Activated naive CD4-positive, alpha-beta T cell (primary cell): ENCODE measurements at places on chromosomes 7 and 10.
A peak's percentile ranks its signal among the peaks of the same experiment; 100 is the strongest.

- no peak for DNase-seq
These were observed 232.6 kb upstream of the FERD3L start for GRCh38 chr7:19377611-19378344.

GRCh38 chr7:25124465-25125136, 459 bp downstream of the CYCS start:
- DNase-seq, result no peak

GRCh38 chr10:89659143-89660131, 14.4 kb upstream of the PANK1 start:
- no peak for DNase-seq

GRCh38 chr10:8103543-8103942, 49.1 kb downstream of the GATA3 start:
- DNase-seq, result no peak

- no peak for DNase-seq
These were observed 12.3 kb downstream of the SVIL start for GRCh38 chr10:29622382-29622922.

GRCh38 chr10:117442944-117443685, 67.9 kb upstream of the PDZD8 start:
- DNase-seq, result peak; percentile 25

DNA sequence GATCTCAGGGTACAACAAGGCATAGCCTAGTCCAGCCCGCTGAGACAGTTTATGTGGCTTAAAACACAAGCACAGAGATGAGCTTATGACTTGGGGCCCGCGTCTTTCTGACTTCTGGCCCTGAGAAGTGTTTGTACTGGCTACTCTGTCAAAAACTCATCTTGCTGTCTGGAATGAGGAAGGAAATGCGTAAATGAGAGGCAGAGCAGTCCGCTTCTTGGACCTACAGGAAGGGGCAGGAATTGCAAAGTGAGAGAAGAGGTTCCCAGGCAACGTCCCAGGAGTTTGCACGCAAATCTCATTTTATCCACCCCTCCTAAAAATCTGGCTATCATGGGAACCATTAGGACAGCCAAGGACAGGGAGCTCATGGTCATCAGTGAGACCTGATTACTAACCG, 5.5 kb downstream of the ANXA11 start:
- no peak for DNase-seq
